ENCODE measurements at places on chromosomes 5 and 9.

GRCh38 chr5:1795931-1796330 is 3.7 kb downstream of the MRPL36 start:
- DNase-seq, result no peak

DNA sequence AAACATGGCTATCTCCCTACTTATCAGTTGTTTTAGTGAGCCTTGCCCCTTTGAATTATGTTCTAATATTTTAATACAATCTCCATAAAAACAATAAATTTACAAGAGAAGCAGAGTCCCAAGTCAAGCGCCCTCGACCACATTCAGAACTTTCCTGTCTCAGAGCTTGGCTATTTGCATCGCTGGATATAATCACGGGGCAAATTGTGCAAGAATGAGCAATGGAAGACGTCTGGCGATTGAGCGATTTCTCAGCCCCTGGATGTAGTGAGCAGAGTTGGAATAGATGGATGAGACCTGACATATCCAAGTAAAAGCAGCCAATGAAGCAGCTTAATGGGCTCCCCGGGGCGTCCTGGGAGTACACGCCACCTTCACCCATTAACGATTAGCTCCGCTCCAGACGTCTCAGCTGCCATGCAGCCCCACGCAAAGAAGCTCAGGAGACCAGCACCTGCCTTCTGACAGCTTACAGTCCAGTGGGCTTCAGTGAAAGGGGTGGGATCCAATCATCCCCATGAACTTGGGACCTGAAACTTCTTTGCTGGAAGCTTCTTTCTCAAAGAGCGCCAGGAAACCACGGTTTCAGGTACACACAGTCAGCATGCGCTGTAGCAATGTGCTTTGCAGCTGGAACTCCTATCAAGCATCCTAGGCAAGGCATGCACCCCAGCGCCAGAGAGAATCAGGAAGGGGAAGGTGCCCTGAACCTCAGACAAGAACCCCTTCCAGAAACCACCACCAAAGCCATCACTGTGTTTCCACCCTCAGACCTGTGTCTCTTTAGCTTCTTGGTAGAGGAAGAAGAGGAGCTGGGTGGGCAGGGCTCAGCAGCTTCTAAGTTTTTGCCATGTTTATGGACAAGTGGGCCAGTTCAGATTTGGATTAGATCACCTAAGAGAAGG is 92.0 kb upstream of the IRX4 start:
- DNase-seq, result no peak

DNA sequence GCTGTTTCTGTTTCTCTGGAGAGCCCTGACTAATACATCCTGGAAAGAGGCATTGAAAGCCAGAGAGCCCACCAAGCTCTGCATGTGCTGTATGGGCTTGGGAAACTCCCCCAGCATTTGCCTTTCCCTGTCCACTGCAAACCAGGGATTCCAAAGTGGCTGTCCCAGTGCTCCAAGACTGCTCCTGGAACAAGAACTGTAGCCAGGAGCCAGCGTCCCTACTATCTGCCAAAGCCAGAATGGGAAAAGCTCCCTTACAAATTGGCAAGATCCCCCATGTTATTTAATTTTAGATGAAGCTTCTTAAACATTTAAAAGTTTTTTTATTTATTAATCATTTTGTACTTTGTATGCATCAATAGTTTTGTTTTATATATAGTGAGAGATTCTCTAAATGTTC is 263.2 kb downstream of the GABRB2 start:
- DNase-seq, result no peak

- DNase-seq, result no peak
Observed at GRCh38 chr9:18707061-18707461, 233.1 kb downstream of the ADAMTSL1 start.

- no peak for DNase-seq
Observed at GRCh38 chr9:125649315-125649714, 57.7 kb downstream of the MAPKAP1 start.

DNA sequence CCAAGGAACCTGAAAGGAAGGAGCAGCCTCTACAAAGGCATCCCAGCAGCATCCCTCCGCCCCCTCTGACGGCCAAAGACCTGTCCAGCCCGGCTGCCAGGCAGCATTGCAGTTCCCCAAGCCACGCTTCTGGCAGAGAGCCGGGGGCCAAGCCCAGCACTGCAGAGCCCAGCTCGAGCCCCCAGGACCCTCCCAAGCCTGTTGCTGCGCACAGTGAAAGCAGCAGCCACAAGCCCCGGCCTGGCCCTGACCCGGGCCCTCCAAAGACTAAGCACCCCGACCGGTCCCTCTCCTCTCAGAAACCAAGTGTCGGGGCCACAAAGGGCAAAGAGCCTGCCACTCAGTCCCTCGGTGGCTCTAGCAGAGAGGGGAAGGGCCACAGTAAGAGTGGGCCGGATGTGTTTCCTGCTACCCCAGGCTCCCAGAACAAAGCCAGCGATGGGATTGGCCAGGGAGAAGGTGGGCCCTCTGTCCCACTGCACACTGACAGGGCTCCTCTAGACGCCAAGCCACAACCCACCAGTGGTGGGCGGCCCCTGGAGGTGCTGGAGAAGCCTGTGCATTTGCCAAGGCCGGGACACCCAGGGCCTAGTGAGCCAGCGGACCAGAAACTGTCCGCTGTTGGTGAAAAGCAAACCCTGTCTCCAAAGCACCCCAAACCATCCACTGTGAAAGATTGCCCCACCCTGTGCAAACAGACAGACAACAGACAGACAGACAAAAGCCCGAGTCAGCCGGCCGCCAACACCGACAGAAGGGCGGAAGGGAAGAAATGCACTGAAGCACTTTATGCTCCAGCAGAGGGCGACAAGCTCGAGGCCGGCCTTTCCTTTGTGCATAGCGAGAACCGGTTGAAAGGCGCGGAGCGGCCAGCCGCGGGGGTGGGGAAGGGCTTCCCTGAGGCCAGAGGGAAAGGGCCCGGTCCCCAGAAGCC is 30.8 kb downstream of the CD180 start:
- DNase-seq, result peak; percentile 73

DNA sequence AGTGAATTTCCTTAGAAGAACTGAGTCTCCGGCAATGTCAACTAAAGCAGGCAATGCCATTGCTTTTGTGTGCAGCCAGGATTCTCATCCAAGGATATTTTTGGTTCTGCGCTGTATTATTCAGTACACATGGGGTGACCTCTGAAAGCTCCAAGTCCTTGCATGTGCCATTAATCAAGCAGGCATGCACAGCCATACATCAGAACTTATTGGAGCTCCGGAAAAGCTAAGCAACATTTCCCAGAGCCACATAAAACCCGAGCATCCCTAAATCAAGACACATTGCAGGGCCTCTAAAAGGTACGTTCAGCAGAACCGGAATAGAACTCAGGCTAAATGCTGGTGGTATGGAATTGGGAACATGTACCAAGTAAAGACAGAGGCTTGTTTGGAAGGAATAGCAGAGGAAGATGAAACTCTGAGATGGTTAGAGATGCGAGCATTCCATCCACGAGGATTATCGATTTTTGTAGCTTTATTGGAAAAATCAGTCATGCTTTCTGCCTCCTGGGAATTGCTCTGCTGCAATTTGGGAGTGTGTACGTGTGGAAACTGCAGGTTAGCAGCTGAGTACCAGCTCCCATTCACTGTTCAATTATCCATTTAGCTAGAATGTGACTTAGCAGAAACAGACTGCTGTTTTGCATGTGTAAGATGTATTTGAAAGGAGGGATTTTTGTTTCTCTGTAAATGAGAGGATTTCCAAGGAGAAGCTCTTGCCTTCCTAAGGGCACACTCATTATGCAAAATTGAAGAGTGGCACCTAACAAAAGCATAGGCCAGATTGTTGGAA is 143.7 kb upstream of the WWC1 start:
- no peak for DNase-seq

DNA sequence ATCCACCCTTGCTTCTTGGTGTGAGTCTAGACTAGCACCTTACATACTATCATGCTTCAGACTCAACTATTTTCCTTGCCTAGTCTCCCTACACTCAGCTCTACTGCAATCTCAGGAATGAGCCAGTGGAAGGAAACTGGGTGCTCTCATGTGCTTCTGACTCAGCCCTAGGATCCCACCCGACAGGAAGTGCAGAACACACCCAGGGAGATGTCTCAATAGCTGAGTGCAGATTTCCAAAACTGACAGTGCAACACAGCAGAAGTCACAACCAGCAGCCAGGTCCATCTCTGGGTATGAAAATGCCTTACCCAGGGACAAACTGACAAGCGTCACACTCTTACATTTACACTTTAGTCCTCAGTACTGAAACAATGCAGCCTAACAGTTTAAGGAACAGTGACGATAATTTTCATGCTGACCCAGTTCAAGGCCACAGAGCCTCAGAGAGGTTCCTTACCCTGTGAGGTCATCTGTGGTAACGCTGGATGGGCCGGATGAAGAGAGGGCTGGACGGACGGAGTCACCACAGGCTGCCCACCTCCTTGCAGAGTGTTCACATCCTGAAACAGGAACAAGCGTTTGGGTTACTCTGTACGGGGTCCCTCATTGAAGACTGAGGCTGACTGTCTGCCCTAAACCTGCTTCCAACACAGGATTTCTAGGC is 33.0 kb downstream of the FKBP15 start:
- DNase-seq, result no peak

DNA sequence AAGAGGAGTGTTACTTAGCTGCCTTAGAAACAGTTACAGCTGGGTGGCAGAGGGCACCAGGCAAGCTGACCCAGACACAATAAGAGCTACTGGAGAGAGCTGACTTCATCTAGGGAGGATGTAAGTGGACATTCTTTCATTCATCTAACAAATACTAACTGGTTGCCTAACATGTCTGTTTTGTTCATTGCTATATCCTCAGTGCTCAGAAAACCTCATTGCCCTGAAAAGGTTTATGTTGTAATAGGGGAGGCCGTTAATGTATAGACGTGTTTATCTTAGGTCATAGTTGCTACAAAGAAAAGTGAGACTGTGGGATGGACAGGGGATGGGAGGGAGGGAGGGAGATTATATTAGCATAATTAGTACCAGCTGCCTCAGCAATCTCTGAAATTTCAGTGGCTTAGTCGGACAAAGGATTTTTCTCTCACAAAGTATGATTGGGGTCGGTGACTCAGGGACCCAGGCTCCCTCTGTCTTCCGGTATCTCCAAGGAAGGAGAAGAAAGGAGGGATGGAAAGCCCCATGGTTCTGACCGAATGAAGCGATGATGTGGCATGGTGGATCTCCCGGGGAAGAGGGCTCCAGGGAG is 2.6 kb upstream of the SNX18 start:
- peak; percentile 49 for DNase-seq

DNA sequence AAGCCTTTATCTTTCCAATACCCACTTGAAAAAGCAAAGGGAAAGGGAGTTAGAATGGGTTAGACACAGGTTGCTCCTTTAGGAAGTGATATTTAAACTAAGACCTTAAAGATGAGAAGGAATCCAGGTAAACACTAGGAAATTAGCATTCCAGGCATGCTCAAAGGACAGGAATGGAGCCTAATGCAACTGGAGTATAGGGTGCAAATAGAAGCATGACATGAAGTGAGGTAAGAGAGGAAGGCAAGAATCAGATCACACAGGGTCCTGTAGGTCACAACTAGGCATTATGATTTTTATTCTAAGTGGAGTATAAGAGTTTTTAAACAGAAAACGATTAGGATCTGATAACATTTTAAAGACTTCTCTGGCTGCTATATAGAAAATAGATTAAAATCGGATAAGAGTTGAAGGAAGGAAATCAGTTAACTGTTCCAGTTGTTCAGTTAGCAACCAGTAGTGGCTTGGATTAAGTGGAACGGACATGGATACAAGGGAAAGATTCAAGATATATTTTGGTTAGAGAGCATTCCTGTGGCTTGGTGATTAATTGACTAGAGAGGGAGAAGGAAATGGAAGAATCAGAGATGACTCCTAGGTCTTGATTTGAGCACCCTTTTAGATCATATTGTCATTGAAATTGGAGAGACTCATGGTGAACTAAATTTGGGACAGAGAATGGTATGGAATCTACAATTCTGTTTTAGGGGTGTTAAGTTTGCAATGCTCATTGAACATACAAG is 95.9 kb downstream of the FBXO4 start:
- DNase-seq, result no peak

- no peak for DNase-seq
Observed at GRCh38 chr9:96137671-96138429, 164.1 kb downstream of the HSD17B3 start.

DNA sequence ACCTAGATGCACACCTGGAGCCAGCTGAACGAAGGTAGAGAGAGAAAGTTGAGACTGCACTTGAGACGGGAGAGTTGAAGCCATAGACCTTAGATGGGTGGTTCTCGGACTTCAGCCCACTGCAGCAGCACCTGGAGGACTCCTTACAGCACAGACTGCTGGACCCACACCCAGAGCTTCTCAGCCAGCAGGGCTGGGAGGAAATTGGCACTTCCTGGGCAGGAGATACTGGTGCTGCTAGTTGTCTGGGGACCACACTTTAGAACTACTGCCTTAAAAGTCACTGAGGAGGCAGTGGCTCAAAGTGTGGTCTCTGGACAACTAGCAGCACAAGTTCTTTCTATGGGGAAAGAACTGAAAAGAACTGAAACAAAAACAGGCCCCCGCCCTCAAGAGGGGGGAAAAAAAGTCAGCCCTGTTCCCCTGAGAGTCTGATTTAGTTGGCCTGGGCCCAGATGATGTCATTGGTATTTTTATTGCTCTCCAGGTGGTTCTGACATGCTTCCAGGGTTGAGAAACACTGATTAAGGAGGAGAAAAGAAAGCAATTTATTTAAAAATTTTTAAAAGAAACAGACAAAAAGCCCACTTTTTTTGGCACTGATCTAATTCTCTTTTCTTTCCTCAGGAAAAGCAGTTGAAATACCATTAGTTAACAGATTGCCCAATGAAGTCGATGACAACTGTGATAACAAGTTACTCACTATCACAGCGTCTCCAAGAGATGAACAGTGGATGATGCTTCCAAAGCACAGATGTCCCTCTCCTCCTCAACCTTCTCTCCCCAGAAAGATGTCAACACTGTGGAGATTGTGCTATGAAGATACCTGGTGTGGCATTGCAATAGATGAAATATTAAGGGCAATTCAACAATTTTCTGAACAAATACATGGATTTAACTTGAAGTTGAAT is 73.6 kb upstream of the ADAMTS16 start:
- no peak for DNase-seq

- DNase-seq, result no peak
Observed at GRCh38 chr5:109604758-109605157, 85.0 kb upstream of the MAN2A1 start.

- DNase-seq, result no peak
Observed at GRCh38 chr5:93595420-93596147, 12.6 kb downstream of the NR2F1 start.

DNA sequence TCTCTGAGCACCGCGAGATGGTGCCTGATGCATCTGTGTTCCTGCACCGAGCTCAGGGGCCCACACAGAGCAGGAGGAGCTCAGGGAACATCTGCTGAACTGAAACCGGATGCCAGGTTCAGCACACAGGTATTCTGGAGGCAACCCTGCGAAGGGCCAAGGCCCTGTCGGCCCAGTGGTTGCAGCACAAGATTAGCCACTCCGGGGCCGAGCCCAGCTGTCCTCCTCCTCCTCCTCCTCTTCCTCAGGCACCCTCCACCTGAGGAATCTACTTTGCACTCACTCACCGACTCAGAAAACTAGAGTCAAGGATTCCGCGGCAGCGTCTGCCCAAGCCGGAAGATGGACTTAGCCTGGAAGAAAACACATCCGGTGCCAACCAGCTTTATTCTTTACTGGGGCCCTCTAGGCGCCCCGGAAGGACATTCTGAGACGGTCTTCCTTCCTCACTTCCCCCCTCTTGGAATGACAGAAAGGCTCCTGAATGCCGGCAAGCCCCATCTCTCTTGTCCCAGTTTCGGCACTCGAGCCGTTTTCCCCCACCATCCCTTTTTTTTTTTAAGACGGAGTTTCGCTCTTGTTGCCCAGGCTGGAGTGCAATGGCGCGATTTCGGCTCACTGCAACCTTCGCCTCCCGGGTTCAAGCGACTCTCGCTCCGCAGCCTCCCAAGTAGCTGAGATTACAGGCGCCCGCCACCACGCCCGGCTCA is at the start of gene ZBTB6:
Gene ZBTB6, minus strand, starts transcription at position 360 of the 710 bp plus-strand sequence. CDS start 1,251 bp downstream, outside the sequence.
- peak; percentile 83 for DNase-seq

GRCh38 chr5:157342822-157343402 is 77.0 kb downstream of the CYFIP2 start:
- DNase-seq, result no peak

Measured in NCI-H2029 (cell line).